Hindlimb muscle (tissue), 1 donor: ENCODE measurements at places on chromosomes 12 and 14. TPM values are rescaled to one million over a fixed set of nuclear protein-coding genes. Genes with fewer than 3 reads are reported as not detected.

SIX6 gene
- not detected for polyA plus RNA-seq

AKAP6 gene
- 67.7 TPM for polyA plus RNA-seq

- DNase-seq, result peak; percentile 66
Observed at GRCh38 chr12:108832730-108833354, 24.5 kb downstream of the SSH1 start.

DNA sequence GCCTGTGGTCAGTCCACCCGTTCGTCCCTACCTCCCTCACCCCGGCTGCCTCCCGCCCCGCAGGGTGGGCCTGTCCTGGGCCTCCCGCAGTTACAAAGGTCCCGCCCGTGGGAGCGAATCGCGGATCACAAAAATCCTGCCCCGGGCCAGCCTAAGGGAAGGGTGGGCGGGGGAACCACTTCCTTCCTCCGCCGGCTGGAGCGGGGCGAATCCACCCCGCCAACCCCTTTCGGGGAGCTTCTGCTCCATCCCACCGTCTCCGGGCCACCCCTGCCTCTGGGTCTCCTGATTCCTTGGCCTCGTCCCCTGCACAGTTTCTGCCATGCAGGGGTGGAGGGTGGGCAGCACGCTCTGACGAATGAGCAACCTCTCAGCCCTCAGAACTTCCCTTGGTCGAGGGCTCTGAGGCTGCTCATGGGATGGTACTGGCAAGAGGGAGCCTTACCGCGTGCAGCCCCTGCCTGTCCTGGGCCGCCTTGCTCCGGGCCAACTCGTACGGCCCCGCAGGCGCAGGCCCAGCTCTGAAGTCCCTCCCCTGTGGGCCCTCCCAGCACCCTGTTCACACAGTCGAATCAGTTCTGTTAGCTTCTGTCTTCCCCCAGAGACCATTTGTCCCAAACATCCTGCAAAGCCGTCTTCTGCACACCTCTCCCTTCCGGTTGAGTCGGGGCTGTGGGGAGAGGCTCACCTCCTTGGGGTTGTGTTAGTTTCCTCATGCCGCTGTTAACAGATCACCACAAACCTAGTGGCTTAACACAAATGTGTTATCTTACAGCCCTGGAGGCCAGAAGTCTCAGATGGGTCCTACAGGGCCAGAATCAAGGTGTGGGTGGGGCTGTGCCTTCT is 589 bp upstream of the HVCN1 start:
- peak; percentile 61 for DNase-seq

NRIP2 gene
- polyA plus RNA-seq, result 6.1 TPM

PDE3A gene
- polyA plus RNA-seq, result 10.4 TPM

- no peak for DNase-seq
Observed at GRCh38 chr14:67963960-67964812, 144.6 kb downstream of the RAD51B start.

GRCh38 chr12:11814374-11814773 is 164.9 kb downstream of the ETV6 start:
- DNase-seq, result no peak

DNA sequence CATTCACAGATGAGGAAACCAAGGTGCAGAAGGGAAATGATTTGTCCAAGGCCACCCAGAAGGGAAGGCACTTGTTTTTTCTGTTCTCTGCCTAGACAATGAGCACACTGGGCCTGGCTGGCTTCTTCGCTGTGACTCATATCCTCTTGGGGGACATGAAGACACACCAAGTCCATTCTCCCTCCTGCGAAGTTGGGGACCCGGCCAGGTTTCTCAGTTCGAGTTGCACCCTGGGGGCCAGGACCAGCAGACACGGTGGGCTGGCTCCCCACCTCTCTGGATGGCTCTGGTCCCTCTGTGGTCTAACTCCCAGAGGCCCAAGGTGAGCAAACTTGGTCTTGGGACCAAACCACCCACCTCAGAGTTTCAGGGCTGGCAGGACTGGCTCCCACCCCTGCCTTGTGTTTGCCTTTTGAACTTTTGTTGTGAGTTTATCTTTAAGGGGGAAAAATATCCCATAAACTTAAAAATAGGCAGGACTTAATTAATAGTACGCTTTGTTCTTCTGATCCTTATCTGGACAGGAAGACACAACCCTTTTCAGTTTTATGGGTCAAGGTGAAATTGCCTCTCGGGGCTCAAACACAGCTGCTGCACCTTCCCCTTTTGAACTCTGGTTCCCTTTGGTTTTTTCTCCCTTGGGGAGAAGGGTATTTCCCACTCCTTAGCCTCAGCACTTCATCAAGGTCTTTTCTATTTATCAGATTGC is 9.0 kb upstream of the MLEC start:
- no peak for DNase-seq

- no peak for DNase-seq
Observed at GRCh38 chr12:56126732-56127239, 1.3 kb upstream of the ESYT1 start.

FAM90A1 gene
- 1.0 TPM for polyA plus RNA-seq

RPS6KA5 gene
- polyA plus RNA-seq, result 5.6 TPM

BMP4 gene
- polyA plus RNA-seq, result 13.7 TPM

- DNase-seq, result no peak
Observed at GRCh38 chr12:115079760-115080159, 395.8 kb upstream of the TBX3 start.

DNA sequence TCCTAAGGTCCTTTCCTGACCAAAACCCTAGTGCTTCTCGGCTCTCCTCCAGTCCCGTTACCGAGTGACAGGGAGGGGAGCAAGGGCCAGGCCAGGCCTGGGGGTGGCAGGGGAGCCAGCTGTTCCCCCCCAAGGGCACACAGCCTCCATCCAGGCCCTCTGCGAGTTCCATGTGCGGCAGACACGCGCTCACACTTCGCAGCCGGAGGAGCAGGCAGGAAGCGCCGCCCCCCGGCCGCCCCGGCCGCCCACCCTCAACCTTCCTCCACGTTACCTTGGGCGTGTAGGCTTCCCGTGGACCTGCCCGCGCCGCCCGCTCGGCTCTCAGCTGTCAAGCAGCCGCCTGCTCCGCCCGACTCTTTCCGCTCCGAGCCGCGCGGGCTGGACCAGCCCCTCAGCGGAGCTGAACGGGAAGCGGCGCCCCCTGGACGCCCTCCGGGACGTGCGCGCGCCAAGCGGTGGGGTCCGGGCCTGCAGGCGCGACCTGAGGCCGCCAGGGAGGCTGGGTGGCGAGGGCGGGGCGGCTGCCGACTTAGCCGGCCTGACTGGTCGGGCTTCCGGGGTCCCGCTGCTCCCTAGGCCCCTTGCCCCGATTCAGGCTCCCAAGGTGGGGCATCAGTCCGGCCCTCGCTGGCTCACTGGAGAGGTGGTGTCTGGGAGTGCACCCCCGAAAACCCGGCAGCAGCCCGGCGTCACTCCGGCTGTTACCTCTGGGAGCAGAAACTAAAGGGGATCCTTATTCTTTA is at the start of gene CRACR2A:
Gene CRACR2A (minus strand): TSS at position 369 of the 746 bp plus-strand sequence. CDS start 56,110 bp downstream, outside the sequence.
- DNase-seq, result peak; percentile 49

DNA sequence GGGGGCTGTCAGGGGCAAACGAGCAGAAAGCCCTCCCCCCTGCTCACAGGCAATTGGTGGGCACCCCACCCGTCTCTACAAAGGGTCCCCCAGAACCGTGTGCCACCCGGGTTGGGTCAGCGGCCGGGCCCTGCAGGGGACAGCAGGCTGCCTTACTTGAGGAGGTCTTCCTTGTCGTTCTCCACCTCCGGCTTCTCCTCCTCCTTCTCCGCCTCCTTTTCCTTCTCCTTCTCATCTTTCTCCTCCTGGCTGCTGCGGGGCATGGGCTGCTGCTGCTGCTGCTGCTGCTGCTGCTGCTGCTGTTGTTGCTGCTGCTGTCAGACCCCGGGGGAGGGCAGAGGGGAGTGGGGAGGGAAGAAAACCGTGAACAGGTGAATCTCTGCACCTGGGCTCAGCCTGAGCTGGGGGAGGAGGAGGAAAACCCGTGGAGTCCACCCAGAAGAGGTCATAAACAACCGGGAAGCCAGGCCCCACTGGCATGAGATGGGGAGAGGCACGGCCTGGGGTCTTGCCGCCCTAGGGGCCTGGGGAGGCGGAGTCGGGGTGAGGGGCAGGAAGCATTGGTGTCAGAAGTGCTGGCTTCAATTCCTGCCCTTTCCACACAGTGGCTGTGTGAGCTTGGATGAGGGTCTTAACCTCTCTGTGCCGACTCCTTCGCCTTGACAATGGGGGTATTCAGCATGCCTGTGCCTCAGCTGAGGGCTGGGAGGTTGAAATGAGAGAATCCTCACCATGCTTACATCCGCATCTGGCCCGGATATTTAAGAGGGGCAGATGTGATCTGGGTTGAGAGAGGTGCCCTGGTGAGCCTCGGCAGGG is 107.6 kb downstream of the RFLNA start:
- no peak for DNase-seq

DNA sequence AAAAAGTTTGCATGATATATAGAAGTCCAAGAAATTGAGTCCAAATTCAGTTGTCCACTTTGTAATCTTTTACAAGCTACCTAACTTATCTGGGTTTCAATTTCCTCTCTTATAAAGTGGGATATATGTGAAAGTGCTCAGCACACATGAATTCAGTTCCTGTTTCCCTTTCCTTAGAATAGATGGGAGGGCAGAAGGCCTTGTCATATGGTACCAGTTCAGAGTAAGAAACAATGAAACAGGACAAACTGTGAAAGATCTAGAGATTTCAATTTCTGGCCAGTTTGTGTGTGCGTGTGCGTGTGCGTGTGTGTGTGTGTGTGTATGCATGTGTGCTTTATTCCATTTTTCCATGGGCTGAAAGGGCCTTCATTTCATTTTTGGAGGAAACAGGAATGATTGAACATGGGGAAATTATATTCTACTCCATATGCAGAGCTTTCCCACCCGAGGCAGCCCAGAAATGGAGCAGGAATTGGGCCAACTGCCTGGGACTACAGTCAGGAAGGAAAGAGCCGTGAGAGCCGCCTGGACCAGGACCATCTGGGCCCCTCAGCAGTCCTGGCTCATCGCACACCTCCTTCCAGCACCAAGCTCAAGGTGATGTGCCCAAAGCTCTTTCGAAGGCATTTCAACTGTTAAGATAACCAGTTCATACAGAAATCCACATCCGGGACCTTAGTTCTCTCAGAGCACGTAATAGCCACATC is 183.2 kb downstream of the EPS8 start:
- DNase-seq, result no peak

ASCL1 gene
- polyA plus RNA-seq, result not detected

DNA sequence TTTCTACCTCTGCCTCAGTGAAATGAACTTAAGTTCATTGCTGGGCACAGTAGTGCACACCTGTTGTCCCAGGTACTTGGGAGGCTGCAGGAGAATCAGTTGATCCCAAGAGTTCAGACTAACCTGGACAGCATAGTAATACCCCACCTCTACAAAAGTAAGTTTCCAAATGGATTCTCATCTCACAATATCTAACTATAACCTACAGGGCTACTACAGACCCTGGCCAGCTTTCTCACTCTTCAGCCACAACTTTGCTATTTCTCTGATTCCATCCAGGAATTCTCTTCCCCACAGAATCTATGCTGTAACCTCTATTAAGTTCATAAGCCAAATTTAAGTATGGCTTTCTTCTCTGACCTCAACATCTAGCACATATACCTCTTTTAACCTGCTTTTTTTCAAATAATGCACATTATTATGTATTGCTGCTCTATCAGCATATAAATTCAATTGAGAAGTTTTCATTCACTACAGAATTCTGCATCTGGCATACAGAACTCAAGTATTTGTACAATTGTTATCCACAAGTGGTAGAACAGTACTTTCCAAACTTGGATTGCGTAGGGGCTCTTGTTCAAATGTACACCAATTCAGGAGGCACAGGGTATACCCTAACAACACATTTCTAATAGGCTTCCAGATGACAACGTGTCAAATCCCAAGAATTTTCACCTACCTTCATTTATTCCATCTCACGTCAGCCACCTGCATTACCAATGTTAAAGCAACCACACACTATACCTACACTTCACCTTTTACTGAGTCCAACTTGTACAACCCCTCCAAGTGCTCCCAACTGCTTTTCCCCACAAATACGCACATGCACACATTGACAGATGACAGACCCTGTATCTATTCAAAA is 3.8 kb downstream of the RPS29 start:
- no peak for DNase-seq

WNT5B gene
- polyA plus RNA-seq, result 34.0 TPM

- DNase-seq, result no peak
Observed at GRCh38 chr12:72502546-72502945, 230.4 kb downstream of the TRHDE start.

DNA sequence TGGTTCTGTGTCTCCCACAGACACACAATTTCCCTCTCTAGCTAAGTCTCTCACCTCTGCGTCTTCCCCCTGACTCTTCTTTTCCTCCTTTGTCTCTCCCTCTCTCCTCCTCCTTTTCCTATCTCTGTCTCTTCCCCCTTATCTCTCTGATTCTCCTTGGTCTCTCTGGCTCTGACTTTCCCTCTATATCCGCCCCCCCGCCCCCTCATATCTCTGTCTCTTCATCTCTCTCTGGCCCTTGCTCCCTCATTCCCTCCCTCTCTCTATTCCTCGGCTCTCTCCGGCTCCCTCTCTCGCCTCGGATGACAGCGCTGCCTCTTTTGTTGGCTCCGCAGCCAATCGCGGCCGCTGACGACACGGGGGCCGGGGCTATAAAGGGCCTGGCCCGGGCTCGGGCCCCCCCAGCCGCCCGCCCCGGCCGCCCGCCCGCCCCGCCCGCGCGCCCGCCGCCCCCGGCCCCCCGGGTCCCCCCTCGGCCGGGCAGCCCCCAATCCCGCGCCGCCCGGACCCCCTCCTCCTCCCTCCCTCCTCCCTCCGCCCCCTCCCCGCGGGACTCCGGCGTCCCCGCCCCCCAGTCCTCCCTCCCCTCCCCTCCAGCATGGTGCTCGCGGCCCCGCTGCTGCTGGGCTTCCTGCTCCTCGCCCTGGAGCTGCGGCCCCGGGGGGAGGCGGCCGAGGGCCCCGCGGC is at the start of gene GDF11:
Gene GDF11 (plus strand): TSS at position 404 of the 687 bp plus-strand sequence. CDS start 195 bp downstream, at position 599.
- peak; percentile 88 for DNase-seq

APPL2 gene
- 26.8 TPM for polyA plus RNA-seq
